ENCODE measurements at places on chromosomes 4 and X.
A peak's percentile ranks its signal among the peaks of the same experiment; 100 is the strongest.

- no peak for DNase-seq
Observed at GRCh38 chrX:73447311-73447794, 500 bp downstream of the CDX4 start.

- DNase-seq = no peak
Observed at GRCh38 chr4:1226144-1226481, 22.8 kb downstream of the CTBP1 start.

GRCh38 chrX:70969635-70970481 is 39.0 kb upstream of the SLC7A3 start:
- no peak for DNase-seq

GRCh38 chrX:115311139-115311538 is 21.6 kb downstream of the LUZP4 start:
- DNase-seq = no peak

- no peak for DNase-seq
Observed at GRCh38 chrX:73268463-73268862, 53.8 kb upstream of the NAP1L2 start.

- DNase-seq = no peak
Observed at GRCh38 chr4:99961711-99962110, 11.6 kb upstream of the H2AZ1 start.

DNA sequence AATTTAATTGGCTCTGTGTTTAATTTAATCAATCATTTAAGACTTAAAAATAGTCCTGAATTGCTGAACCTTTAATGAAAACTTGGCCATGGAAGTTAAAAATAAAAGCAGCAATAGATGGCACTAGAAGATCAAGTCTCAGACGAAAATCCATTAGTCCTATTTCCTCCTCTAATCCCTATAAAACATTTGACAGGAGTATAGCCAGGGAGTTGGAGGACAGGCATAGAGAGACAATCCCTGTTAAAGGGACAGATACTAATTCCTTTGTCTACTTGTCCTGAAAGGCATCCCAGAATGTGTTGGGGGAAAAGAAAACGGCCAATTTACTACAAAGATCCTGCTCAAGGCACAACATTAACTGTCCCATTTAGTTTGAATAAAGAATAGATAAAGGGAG is 276.3 kb upstream of the TACR3 start:
- DNase-seq = no peak

DNA sequence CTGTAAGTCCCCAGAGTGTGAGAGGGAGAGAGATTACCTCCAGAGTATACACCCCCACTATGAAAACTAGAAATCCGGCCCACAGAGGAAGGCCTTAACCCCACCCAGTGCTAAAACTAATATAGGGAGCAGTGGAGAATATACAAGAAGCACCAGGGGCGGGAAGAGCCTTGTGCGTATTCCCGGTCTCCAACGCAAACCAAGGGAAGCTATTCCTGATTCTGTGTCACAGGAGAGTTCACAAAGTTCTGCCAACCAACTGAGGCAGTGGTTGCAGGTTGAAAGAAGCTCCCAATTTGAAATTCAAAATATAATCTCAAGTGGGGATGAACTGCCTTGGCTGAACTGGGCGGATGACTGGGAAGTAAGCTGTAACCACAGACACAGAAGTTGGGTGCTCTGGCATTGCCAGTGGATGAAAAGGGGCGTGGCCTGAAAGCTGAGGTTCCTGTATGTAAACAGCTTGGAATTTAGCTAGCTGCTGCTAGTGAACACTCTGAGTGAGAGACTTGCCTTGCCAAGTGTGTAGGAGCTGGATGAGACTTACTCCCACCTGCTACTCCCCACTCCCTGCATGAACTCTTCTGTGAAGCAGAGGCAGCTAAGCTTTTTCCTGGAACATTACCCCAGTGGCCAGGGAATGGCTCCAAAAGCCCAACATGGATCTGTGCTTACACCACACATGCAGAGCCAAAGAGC is 32.7 kb downstream of the ELF2 start:
- peak; percentile 45 for DNase-seq

DNA sequence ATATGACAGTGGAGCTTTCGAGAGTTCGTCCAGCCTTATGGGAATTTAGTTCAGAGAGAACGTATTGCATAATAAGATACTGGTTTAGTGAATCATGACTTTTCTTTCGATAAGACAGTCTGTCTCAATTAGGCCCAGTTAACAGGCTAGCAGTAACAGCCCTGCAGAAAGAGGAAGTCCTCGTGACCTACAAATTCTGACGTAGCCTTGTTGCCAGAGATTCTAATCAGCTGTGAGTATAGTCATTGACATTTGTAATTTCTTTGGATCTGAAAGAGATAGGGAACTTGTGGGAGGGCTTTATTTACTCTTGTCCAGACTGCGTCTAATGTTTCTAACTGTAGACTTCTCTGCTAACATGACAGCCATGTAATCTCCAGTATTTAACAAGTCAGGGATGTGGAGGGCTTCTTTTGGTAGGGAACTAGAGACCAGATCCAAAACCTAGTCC is 15.8 kb downstream of the ART3 start:
- peak; percentile 75 for DNase-seq

GRCh38 chr4:182155806-182156205 is 87.4 kb upstream of the TENM3 start:
- no peak for DNase-seq

- DNase-seq = peak; percentile 2
Observed at GRCh38 chrX:131288738-131289511, at the start of gene IGSF1. Gene IGSF1 (minus strand): TSS chrX:131289306. CDS start chrX:131286674, 2,632 bp downstream.

GRCh38 chr4:7906171-7906701 is 33.4 kb downstream of the AFAP1 start:
- no peak for DNase-seq

- no peak for DNase-seq
Observed at GRCh38 chrX:131262738-131263679, 26.1 kb downstream of the IGSF1 start.

- no peak for DNase-seq
Observed at GRCh38 chr4:1502501-1502886, 96.3 kb upstream of the NKX1-1 start.

GRCh38 chrX:71099736-71100135 is 4.1 kb downstream of the FOXO4 start:
- no peak for DNase-seq

DNA sequence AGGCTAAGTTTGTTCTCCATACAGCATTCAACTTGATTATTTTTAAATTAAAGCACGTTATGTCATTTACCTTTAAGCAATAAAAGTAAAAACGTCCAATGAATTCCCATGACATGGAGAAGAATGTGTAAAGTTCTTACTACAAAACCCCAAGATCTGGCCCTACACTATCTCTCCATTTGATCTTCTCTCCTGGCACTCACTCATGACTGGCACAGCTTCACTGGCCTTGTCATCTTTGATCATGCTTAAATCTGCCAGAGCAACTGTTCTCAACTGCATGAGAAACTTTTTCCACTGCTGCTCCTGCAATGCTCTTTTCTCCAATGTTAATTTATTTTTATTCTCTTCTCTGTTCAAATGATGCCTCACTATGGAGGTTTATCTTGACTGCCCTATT is 1109.0 kb upstream of the IGFBP7 start:
- DNase-seq = no peak

- DNase-seq = peak; percentile 57
Observed at GRCh38 chr4:186192066-186192612, 772 bp downstream of the CYP4V2 start.

GRCh38 chr4:130197946-130198345 is 1102.0 kb downstream of the C4orf33 start:
- DNase-seq = no peak

- no peak for DNase-seq
Observed at GRCh38 chr4:40502220-40502619, 127.4 kb downstream of the RBM47 start.

DNA sequence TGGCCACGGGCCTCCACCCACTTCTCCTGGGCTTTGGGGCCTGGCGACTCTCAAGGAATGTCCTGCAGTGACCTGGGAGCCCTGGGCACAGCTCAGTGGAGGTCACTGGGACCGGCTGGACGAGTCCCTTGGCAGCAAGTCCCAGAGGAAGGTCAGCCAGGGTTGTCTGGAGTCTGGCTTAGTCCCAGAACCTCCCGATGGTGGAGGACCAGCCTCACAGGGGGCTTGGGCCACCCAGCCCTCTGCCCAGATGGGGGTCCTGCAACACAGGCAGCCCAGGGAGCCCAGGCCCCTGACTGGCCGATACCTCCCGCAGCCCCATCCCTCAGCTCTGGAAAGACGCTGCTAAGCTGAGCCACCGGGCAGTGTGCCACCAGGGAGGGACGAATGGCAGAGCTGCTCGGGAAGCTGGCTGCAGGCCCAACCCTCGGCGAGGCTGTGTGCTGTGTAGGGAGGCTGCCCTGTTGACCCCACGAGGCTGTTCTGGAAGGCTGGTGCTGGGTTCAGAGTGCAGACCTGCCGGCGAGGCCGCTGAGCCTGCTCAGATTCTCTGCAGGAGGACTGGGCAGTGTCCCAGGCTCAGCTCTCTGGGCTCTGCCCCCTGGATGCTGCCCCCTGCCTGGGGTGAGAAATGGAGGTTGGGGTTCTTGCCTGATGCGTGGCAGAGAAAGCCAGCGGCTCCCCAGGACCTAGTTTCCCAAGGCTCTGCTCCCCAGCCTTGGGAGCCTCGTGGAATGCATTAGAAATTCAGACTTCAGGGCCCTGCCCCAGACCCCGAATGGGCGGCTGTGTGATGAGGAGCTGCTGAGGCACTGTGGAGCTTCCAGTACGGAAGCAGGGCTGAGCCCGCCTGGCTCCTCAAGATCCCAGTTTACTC is 61.7 kb downstream of the ADRA2C start:
- peak; percentile 83 for DNase-seq

GRCh38 chr4:31877429-31877828 is 1157.3 kb downstream of the PCDH7 start:
- no peak for DNase-seq

DNA sequence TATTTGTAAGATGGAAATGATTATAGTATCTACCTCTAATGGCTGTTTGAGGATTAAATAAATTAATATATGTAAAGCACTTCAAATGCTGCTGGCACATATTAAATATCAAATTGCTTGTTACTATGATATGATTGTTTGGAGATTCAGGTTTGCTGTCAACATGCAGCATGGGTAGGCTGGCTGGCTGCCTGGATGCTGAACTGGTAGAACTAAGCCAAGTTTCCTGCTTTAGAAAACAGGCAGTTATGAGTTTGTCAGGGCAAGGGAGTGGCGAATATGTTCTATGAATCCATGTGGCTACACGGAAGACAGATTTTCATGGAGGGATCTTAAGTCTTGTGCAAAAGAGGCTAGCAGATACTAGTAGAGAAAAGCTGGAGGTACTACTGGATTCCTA is 239.6 kb downstream of the GBA3 start:
- DNase-seq = no peak

- no peak for DNase-seq
Observed at GRCh38 chr4:47737326-47737725, 100.5 kb downstream of the CORIN start.

GRCh38 chr4:5037553-5038551 is 13.4 kb upstream of the STK32B start:
- DNase-seq = peak; percentile 81

- DNase-seq = no peak
Observed at GRCh38 chrX:125810856-125811255, 355.2 kb downstream of the DCAF12L2 start.

DNA sequence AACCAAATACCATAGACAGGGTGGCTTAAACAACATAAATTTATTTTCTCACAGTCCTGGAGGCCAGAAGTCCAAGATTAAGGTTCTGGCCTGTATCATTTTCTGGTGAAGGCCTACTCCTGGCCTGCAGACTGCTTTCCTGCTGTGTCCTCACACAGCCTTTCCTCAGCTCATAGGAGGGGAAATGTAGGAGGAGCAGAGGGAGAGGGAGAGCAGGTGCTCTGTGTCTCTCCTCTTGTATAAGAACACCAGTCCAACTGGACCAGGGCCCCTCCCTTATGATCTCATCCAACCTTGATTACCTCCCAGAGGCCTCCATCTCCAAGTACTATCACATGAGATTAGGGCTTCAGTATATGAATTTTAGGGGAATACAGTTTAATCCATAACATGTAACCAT is 34.3 kb downstream of the RAPGEF2 start:
- DNase-seq = no peak

GRCh38 chr4:47386561-47387235 is 76.8 kb downstream of the COMMD8 start:
- no peak for DNase-seq

DNA sequence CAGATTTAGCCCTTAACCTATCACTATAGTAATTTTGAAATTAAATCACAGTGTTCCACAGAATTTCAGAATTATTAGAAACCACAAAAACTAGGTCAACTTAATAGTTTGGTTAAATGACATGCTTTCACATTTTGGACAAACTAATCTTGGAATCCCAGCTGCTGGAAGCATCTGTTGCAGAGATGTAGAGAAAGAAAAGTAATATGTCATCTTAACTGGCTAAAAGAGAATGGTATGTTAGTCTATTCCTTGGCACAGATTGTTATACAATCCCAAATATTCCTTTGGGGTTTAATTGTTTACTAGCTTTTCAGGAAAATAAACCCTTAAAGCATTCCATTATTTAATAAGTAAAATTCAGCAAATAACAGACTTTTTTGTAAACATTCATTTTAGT is 519.9 kb downstream of the IL15 start:
- DNase-seq = peak; percentile 5

- no peak for DNase-seq
Observed at GRCh38 chr4:21226637-21227538, 526.6 kb downstream of the PACRGL start.

DNA sequence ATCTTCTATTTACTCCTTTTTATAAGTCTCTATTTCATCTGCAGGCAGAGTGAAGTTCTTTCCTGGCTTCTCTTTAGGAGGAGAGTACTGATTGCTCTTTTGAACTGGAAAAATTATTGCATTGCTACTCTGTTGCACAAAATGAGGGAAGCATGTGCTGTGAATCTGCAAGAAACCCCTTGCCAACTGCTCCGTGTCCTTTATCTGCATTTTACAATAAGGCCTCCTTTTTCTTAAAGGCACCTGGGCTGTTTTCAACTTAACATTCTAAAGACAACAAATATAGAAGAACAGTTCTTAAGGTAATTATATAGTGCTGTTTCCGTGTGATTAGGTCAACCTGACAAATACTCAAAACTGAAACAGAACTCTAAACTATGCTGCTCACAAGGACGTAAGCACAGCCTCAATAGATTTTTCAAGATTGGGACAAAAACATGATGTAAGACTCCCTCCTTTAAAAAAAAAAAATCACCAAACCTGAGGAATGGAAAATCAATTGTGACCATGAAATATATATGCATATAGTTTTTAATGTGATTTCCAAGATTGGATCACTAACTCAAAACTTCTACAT is 716.6 kb upstream of the INTU start:
- peak; percentile 13 for DNase-seq

- DNase-seq = peak; percentile 8
Observed at GRCh38 chrX:39152106-39152649, 350.9 kb downstream of the MID1IP1 start.

GRCh38 chrX:4547213-4547836 is 833.9 kb upstream of the PRKX start:
- peak; percentile 12 for DNase-seq
